ENCODE measurements at places on chromosomes 6 and 20.

GRCh38 chr20:48054051-48054450 is 268.8 kb upstream of the SULF2 start:
- H3K4me1 ChIP-seq, result no peaks in the 10 kb centered on the region
- H3K36me3 ChIP-seq, result no peaks in the 10 kb centered on the region
- peaks cover 38% of the 10 kb centered on the region for H3K27me3 ChIP-seq
- no peak for ATAC-seq
- H3K27ac ChIP-seq, result no peak overlapping the region

DNA sequence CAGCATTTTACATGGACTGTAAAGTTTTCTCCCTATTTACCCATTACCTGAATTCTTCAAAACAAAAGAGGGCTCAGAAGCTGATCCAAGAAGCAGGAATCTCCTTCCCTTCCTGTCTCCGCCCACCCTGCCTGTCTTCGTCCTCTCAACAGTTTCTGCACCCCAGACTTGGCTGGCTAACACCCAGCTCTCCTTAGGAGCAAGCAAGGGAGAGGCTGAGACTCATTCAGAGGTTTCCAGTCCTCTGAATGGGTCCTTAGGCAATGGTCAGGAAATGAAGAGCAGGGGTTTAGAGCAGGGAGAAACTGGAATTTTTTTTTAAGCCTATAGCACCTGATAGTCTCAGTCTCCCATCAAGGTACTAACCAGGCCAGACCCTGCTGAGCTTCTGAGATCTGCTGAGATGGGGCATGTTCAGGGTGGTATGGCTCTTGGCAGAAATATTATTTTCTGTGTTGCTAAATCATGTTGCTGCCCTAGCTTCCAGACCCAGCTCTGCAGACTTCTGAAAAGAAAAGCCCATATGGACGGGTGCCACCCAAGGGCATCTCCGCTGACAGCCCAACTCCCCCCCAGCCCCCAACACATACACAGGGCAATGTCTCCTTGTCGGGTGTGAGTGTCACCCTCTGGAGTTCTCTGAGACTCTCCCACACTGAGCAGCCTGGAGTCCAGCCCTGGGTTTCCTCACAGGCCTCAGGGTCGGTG is 74.6 kb upstream of the CD93 start:
- no peaks in the 10 kb centered on the region for H3K36me3 ChIP-seq
- ATAC-seq, result no peak
- H3K4me3 ChIP-seq, result no peak overlapping the region
- no peaks in the 10 kb centered on the region for H3K4me1 ChIP-seq
- H3K27me3 ChIP-seq, result peaks cover 8% of the 10 kb centered on the region

DNA sequence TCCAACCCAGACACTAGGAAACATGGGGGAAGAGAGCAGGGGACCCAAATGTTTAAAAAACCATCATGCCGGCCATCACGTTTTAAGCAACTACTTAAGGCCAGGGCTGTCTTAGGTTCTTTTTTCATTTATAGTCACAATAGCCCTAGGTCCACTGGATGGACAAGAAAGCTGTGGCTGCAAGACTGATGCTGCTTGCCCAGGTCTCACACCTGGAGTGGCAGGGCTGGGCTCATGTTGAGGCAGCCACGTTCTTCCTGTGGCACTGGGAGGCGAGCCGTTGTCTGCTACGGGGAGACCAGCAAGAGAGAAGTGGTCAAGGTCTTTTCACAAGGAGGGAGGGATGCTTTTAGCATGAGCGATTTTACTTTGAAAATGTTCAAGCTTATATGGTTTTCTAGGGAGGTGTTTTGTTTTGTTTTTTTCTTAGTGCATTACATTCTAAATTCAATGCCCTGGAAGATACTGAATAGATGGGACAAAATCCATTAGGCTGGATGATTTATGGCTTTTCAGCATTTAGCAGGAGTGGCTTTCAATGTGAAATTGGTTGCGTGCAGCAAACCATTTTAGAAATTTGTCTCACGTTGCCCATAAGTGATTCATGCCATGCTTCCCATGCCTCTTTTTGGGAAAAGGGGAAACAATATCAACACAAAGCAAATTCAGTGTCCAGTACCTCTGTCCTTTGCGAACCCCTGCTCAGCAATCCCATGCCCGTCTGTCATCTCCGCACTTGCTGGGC is 106.6 kb upstream of the SNX9 start:
- no peaks in the 10 kb centered on the region for H3K36me3 ChIP-seq
- no peak for ATAC-seq
- H3K27me3 ChIP-seq, result peaks cover 51% of the 10 kb centered on the region
- no peaks in the 10 kb centered on the region for H3K4me1 ChIP-seq
- no peak overlapping the region for H3K4me3 ChIP-seq

DNA sequence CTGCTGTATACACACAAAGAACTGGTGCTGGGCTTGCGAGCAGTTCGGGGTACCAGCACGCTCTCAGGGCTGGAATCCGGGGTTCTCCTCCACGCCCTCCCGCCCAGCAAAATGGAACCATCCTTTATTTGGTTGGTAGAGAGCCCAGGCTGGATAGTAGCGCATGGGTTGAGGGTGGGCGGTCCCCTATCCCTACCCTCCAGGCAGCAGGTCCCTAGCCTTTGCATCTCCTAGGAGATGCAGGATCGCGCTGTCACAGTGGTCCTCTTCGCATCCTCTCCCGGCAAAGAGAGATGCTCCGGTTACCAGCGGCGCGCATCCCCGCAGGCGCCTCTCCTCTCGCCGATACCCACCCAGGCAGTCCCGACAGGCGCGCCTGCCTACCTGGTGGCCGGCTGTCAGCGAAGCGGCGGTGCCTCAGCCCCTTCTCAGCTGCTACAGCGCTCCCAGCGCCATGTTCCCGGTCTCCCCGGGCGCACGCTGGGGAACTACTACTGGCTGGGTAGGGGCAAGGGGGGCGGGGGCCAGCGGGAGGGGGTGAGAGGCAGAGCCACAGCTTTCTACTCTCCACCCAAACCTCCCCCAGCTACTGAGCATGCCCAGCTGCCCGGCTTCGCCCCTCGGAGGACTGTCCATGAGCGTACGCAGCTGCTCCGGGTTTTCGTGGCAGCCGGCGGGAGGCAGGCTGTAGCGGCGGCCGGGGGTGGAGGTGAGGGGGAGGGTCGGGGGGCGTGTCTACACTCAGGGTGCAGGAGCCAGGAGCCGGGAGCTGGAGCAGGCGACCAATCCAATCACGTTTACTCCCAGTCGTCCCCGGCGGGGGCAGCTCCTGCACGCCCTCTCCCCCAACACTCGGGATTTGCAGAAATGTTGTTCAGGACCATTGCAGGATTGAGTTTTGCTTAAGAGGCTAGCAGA is at the start of gene PAK5:
Gene PAK5, minus strand, starts transcription at position 699 of the 918 bp plus-strand sequence. CDS start 194,748 bp downstream, outside the sequence.
- peaks cover 24% of the 10 kb centered on the region for H3K27me3 ChIP-seq
- ATAC-seq, result no peak
- no peak within 1 kb of the TSS for H3K27ac ChIP-seq
- no peaks in the 10 kb centered on the region for H3K36me3 ChIP-seq
- no peak within 1 kb of the TSS for H3K4me3 ChIP-seq
- H3K4me1 ChIP-seq, result no peaks in the 10 kb centered on the region

DNA sequence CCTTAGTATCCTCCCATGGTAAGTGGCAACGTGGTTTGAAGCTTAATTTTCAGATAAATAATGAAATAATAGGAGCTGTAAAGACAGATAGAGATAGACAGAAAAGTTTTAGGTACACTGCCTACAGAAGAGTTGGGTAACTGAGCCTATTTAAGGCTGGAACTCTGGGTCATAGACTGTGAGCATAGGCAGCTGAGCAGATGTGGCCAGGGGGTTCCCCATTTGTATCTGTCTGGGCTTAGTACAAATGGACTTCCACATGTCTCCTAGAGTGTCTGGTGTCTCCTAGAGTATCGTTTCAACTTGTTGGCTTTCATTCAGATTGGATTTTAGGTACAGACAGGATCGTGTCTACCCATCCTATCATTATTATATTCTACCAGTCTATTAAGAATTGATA is 649.8 kb downstream of the DHX35 start:
- no peaks in the 10 kb centered on the region for H3K27me3 ChIP-seq
- no peaks in the 10 kb centered on the region for H3K36me3 ChIP-seq
- peaks cover 6% of the 10 kb centered on the region for H3K4me1 ChIP-seq
- no peak overlapping the region for H3K4me3 ChIP-seq
- H3K27ac ChIP-seq, result no peak overlapping the region

DNA sequence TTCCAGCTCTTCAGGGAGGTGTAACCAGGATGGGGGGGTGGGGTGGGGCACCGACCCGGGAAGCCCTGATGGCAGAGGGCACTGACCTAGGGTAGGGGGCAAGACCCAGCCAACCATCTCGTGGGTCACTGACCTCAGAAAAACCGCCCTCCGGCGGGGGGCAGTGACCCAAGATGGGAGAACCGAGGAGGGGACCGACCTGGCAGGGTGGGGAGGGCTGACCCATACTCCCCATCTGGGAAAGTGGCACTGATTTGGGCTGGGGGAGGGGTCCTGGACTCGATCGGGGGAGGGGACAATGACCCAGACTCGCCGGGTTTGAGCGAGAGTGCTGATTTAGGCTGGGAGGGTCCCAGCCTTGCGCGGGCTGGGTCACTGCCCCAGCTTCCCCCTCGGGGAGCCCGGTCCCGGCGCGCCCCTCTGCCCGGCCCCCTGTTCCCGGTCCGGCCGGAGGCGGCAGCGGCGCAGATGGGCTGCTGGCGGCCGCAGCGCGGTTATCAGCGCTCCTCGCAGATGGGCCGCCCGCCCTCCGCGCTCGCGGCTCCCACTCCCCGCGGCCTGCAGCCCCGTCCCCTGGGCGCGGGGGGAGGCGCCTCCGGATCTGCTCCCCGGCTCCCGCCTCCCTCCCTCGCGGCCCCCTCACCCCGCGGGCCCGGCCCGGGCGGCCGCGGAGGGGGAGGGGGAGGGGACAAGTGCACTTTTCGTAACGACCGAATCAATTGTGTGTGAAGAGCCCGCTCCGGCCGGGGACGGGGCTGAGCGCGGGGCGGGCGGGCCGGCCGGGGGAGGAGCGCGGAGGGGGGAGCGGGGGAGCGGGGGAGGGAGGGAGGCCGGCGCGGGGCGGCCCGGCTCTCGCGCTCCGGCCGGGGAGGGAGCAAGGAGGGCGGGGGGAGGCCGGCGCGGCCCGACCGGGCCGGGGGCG is 2.2 kb downstream of the NOL4L start:
- peak overlapping the region; percentile 43 for H3K27ac ChIP-seq
- no peaks in the 10 kb centered on the region for H3K36me3 ChIP-seq
- peaks cover 45% of the 10 kb centered on the region for H3K4me1 ChIP-seq

- no peak overlapping the region for H3K27ac ChIP-seq
- H3K4me1 ChIP-seq, result peaks cover 7% of the 10 kb centered on the region
- no peaks in the 10 kb centered on the region for H3K36me3 ChIP-seq
- H3K4me3 ChIP-seq, result no peak overlapping the region
Observed at GRCh38 chr6:24376871-24377270, 19.0 kb upstream of the DCDC2 start.

GRCh38 chr6:46821458-46821881 is 28.3 kb downstream of the MEP1A start:
- H3K4me1 ChIP-seq, result no peaks in the 10 kb centered on the region
- ATAC-seq, result no peak
- H3K27ac ChIP-seq, result no peak overlapping the region
- no peak overlapping the region for H3K4me3 ChIP-seq

DNA sequence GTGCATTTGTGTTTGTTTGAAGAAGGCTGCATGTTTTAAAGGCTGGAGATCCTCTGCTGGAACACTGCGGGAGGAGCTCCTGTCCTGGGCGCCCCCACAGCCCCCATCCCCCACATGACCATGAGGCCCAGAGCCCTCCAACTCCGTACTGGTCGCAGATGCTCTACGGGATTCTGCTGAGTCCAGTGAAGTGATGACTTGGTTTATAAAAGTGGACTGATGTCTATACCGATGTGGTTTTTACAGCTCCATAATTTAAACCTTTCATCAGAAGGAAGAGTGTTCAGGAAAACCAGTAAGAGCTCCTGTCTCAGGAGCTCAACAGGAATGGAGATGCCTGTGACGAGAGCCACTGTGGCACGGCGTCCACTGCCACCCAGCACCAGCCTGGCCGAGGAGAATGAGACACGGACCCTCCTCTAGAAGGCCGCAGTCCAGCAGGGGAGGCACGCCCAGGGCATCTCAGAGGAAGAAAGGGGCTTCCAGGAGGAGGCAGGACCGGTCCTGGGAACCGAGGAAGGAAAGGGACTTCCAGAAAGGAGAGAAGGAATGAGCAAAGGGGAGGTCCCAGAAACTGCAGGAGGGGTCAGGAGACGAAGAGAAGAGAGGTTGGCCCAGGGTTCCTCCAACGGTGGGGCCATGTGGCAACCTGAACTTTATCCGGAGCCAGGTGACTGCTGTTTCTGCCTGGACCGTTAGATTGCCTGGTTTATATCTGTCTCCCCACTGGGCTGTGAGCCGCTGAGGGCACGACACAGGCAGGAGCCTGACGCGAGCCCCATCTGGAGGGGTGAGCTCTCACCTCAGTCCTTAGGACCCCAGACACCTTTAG is 26.9 kb downstream of the BFSP1 start:
- H3K36me3 ChIP-seq, result no peaks in the 10 kb centered on the region
- peaks cover 8% of the 10 kb centered on the region for H3K27me3 ChIP-seq
- peaks cover 21% of the 10 kb centered on the region for H3K4me1 ChIP-seq
- peak overlapping the region; percentile 72 for H3K27ac ChIP-seq
- ATAC-seq, result peak; percentile 34

Measured in stimulated activated memory B cell treated with anti-CD40 and anti-IgM and Interleukin-4, amounts not matched to agents 10 μg/mL and 1 μg/mL and 100 μg/mL, for 72 hours (primary cell).